ENCODE measurements at places on chromosomes 5 and 9.

GRCh38 chr9:94927762-94928670, 201.5 kb downstream of the AOPEP start:
- DNase-seq: no peak

DNA sequence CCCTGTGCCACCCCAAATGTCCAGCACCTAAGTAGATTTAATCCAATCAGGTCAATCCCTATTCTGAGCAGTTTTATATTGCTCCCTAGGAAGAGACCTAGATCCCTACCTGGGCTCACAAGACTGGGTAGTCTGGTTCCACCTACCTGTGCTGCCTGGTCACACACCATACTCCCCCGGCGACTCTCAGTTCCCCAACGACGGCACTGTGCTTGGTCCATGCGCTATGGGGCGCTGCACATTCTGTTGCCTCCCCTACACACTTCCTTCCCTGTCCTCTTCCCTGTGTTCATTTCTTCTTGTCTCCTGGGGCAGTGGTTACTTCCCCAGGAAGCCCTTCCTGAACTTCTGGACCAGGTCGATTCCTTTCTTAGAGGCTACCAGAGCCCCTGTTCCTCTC, 109.9 kb upstream of the IL12B start:
- no peak for DNase-seq

DNA sequence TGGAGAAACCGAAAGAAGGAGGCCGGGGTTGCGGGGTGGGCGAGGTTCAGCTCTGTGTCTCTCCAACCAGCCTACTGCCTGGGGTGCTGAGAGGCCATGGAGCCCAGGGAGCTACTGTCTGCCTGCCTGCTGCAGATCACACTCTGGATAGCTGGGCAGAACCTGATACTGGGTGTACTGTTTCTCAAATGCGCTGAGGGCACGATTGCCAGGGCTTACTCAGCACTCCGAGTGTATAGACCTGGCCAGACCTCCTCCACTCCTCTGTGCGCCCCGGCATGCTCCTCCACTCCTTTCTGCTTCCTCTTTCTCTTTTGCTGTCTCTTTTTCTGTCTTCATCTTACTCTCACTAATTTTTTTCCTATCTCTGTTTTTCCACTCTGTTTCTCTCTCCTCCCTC, 215.1 kb downstream of the PAPPA start:
- DNase-seq: no peak

GRCh38 chr5:137565450-137565849, 66.3 kb upstream of the SPOCK1 start:
- no peak for DNase-seq

DNA sequence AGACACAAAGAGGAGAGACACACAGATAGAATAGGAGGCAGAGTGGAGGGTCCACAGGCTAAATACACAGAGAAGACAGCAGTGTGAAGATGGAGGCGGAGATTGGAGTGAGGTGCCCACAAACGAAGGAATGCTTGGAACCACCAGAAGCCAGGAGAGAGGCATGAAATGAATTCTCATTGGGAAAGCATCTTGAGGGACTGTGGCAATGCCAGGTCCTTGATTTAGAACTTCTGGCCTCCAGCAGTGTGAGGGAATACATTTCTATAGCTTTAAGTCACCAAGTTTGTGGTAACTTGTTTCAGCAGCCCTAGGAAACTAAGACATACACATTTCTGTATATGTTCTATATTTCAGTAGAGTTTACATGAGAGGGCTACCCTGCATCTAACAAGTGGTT, 396.6 kb upstream of the ZNF608 start:
- DNase-seq: no peak

DNA sequence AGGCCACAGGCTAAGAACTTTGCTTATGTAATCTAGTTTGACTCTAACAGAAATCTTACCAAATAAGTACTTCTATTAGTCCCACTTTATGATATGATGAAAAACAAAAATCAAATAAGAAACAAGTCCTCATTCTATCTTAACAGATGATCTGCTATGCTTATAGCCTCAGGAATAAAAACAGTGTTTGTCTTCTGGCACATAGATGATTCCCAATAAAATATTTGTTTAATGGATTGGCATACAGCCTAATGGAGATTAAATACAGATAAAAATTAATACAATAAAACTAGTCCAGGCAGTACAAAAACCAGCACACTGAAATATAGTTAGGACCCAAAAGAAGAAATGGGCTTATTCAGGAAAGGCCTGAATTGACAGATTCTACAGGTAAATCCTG, 971.4 kb upstream of the WWC1 start:
- no peak for DNase-seq

- DNase-seq: no peak
Observed at GRCh38 chr9:98341157-98342097, 86.0 kb upstream of the TBC1D2 start.

DNA sequence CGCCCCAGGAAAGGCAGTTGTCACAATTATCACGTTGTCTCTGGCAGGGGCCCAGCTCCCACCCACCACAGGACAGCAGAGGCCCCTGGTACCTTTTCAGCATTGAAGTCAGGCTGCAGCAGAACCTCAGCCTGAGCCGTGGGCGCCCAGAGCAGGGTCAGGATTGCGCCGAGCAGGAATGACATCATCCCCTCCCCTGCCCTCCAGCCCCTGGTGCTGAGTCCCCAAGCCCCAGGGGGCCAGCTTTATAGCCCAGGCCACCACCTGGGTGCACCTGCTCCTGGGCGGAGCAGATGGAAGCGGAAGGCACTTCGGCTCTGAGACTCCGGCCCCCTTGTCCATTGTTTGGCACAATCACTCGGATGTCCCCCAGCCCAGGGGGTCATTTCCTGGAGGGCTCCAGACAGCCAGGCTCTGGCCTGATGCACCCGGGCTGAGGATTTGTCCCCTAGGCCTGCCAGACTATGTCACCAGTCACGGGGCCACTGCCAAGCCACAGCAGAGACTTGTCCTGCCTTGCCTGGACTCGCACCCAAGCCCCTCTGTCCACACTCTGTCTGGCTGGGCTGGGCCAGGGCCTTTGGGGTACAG, at the start of gene LCN15:
LCN15 (minus strand) TSS at position 218 of the 591 bp plus-strand sequence; CDS start at position 188, 30 bp downstream.
- DNase-seq: no peak

GRCh38 chr5:127011153-127011552, 19.2 kb downstream of the MARCHF3 start:
- no peak for DNase-seq

- no peak for DNase-seq
Observed at GRCh38 chr9:16223074-16223871, 647.2 kb downstream of the BNC2 start.

DNA sequence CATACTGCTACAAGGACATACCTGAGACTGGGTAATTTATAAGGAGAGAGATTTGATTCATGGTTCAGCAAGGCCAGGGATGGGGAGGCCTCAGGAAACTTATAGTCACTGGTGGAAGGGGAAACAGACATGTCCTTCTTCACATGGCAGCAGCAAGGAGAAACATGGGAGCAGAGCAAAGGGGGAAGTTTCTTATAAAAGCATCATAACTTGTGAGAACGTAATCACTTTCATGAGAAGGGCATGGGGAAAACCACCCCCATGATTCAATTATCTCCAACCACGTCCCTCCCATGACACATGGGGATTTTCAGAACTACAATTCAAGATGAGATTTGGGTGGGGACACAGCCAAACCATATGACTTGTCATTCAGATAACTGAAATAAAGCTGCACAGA, 100.9 kb downstream of the ST8SIA4 start:
- no peak for DNase-seq

DNA sequence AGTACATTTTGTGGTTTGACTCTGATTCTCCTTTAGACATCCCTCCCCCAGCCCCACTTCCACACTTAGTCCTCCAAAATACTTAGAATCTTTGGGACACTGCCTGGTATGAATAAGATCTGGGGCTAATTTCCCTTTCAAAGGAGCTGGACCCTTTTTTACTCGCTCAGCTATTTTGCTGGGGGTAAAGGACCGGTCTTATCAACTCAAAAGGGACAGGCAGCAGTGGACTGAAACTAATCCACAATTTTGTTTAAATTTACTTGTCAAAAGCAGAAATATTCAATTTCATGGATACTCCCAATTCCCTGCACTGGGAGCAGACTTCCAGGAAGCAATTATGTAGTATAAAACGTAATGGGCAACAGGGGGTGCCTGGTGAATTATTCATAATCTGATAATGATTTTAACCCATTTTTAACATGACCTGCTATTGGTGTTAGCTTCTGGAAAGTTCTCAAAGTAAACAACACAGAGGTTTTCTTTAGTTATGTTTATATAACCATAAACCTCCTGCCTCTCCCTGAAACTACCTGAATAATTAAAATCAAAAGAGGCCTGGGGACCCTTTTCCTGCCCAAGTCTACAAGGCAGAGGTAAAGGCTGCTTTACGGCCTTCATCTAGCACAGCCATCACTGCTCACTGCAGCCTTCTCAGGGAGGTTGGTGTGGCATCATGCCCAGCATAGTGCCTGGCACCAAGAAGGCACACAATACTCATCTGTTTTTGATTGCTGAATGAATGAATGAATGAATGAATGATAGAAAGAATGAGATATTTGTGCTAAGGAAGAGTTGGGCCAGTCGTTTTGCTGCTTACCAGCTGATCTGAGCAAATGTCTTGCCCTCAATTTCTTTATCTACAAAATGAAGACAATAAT, 44.2 kb upstream of the GNPDA1 start:
- DNase-seq: no peak

DNA sequence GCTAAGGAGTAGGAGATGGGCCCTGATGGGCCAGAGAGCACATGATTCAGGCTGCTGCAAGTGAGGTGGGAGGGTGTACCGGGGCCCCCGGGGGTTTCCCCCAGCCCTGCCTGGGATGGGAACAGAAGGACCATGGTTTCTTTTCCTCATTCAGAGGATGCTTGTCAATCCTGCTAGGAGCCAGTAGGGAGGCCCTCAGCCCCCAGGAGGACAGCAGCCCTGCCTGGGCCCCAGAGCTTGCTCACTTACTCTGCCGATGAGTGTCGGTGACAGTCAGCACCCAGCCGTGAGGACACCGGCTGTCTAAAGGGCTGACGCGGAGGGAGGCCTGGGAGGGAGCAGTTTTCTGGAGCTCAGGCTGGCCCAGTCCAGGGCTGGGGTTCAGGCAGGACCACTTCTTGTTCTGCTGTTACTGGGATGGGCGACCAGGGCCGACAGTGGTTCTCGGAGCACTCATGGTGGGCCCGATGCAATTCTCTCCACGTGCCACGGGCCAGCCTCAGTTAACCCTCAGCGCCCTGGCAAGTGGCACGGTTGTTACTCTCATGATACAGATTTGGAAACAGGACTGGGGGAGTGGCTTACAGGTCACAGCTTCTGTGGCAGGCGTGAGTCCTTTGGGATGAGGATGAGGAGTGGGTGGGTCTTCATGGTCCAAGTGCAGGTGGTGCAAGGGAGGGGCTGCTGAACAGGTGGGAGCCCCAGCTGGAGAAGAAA, 1.8 kb downstream of the ARRDC1 start:
- no peak for DNase-seq

Measured in CD4-positive, alpha-beta T cell (primary cell).